A549 treated with AZD2906 at 1 μM for 4 hours (cell line): ENCODE measurements at places on chromosomes 12 and 14. TPM values are rescaled to one million over a fixed set of nuclear protein-coding genes. Genes with fewer than 3 reads are reported as not detected.

AJUBA gene
- total RNA-seq: 31.9 to 40.2 TPM (median 34.0 TPM) in 5 replicates

AMN gene
- total RNA-seq: 0.14 to 0.48 TPM (median 0.28 TPM) in 5 replicates

BATF gene
- 0.11 TPM in 1 of 5 replicates, not detected in the others for total RNA-seq

MFAP5 gene
- total RNA-seq: 0.07 to 0.28 TPM (median 0.17 TPM) in 5 replicates

TMTC2 gene
- total RNA-seq: 0.91 to 1.6 TPM (median 1.3 TPM) in 5 replicates

RILPL2 gene
- total RNA-seq: 1.3 to 1.7 TPM (median 1.4 TPM) in 5 replicates

TMEM119 gene
- total RNA-seq: 0.03 to 0.21 TPM (median 0.09 TPM) in 3 of 5 replicates, not detected in the others

TMPRSS12 gene
- total RNA-seq: not detected in 5 replicates

SLC6A15 gene
- total RNA-seq: 3.6 to 4.7 TPM (median 4.0 TPM) in 5 replicates

KRT82 gene
- total RNA-seq: not detected in 5 replicates

PTPRR gene
- total RNA-seq: 0.09 to 0.33 TPM (median 0.17 TPM) in 5 replicates

TMEM19 gene
- 29.4 to 32.8 TPM (median 31.3 TPM) in 5 replicates for total RNA-seq

INSM2 gene
- 0.05 to 0.11 TPM (median 0.07 TPM) in 5 replicates for total RNA-seq

OR6C2 gene
- not detected in 5 replicates for total RNA-seq

GLI1 gene
- total RNA-seq: 4.4 to 5.8 TPM (median 5.4 TPM) in 5 replicates

SGPP1 gene
- total RNA-seq: 12.4 to 16.3 TPM (median 15.0 TPM) in 5 replicates

RPGRIP1 gene
- total RNA-seq: 0.10 to 0.31 TPM (median 0.18 TPM) in 5 replicates

PRH2 gene
- total RNA-seq: 0.23 to 0.48 TPM (median 0.43 TPM) in 3 of 5 replicates, not detected in the others

GDF3 gene
- total RNA-seq: not detected in 5 replicates

OR4K15 gene
- total RNA-seq: not detected in 5 replicates

TAS2R13 gene
- total RNA-seq: 0.03 TPM in 1 of 5 replicates, not detected in the others

PRR4 gene
- 0.80 to 3.2 TPM (median 2.3 TPM) in 5 replicates for total RNA-seq

MYBPC1 gene
- total RNA-seq: 0.05 to 0.09 TPM (median 0.07 TPM) in 3 of 5 replicates, not detected in the others

GLT8D2 gene
- total RNA-seq: 0.19 to 0.34 TPM (median 0.23 TPM) in 5 replicates

FAM90A1 gene
- 0.07 to 0.20 TPM (median 0.15 TPM) in 5 replicates for total RNA-seq

TTC6 gene
- 0.12 to 0.45 TPM (median 0.34 TPM) in 5 replicates for total RNA-seq

HOXC9 gene
- total RNA-seq: 12.9 to 13.9 TPM (median 13.4 TPM) in 5 replicates

COX8C gene
- total RNA-seq: not detected in 5 replicates

MDGA2 gene
- total RNA-seq: 0.05 to 0.10 TPM (median 0.08 TPM) in 3 of 5 replicates, not detected in the others

PLEKHG7 gene
- total RNA-seq: not detected in 5 replicates
